EL (cell line): ENCODE measurements at places on chromosomes 1 and 21.

- DNase-seq = no peak
Measured at GRCh38 chr1:150961756-150962155, 12.9 kb downstream of the CERS2 start.

DNA sequence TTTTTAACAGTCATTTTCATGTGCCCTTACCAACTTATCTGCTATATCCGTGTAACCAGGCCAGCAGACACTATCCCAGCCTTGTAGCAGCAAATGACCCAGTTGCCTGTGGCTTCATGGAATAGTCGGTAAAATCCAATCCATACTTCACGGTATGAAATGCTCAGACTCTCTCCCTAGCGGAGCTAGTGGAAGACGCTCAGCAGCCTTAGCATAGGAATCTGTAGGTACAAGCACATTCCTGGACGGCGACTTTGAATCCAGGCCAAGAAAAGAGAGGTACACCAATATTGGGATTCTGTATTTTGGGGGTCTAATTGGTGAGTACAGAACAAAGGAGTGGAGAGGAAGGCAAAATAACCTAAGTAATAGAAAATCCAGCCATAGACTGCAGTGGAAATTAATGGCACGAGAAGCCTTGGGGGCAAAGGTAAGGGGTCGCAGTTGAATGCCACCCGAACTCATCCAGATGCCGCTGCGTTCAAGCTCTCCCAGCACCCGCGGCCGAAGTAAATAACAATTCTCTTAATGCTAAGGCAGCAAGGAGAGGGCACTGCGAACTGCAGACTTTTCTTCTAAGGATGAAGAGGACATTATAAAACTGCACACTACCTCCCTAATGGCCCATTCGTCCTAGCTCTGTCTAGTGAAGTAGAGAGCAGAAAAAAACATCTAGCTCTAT, 17.7 kb upstream of the TBX15 start:
- no peak for DNase-seq

DNA sequence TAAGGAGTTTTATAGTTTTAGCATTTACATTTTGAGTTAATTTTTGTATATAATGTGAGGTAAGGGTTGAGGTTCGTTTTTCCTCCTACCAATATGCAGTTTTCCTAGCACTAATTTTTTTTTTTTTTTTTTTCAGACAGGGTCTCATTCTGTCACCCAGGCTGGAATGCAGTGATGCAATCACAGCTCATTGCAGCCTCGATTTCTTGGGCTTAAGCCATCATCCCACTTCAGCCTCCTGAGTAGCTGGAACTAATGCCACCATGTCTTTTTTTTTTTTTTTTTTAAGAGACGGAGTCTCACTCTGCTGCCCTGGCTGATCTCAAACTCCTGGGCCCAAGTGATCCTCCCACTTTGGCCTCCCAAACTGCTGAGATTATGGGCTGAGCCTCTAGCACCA, 2.5 kb upstream of the UBASH3A start:
- DNase-seq = peak; percentile 33

DNA sequence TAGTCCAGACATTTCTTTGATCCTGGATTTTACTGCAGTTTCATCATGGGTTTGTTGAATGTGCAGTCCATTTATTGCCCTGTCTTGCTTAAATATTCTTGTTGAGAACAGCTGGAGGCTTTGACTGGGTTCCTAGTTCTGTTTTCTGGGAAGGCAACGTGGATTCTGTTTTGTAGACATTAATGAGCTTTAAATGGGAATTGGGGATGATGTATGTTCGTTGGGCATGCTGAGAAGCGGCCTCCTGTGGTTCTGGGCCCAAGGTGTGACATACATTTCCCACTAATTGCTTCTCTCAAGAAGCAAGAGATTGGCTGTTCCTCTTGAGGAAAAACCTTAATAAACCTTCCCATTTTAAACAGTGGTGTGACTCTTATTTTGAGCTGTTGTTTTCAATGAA, 22.9 kb downstream of the INKA2 start:
- no peak for DNase-seq

DNA sequence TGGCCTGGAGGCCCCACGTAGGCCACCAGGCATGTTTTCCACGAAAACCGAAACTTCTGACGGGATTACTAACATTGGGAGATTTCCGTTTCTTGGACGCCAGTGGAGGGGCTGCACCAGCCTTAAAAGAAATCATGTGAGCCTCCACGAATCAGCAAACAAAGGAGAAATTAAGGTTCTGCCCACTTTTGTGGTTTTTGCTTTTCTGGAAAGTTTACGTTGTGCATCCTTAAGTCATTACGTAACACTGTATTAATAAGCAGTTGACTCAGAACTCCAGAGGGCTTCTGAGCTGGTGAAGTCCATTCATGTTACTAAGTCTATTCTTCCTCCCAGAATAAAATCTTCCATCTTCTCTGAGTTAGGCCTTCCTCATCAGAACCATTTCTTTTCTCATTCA, 168.5 kb downstream of the PSMG1 start:
- DNase-seq = peak; percentile 98

DNA sequence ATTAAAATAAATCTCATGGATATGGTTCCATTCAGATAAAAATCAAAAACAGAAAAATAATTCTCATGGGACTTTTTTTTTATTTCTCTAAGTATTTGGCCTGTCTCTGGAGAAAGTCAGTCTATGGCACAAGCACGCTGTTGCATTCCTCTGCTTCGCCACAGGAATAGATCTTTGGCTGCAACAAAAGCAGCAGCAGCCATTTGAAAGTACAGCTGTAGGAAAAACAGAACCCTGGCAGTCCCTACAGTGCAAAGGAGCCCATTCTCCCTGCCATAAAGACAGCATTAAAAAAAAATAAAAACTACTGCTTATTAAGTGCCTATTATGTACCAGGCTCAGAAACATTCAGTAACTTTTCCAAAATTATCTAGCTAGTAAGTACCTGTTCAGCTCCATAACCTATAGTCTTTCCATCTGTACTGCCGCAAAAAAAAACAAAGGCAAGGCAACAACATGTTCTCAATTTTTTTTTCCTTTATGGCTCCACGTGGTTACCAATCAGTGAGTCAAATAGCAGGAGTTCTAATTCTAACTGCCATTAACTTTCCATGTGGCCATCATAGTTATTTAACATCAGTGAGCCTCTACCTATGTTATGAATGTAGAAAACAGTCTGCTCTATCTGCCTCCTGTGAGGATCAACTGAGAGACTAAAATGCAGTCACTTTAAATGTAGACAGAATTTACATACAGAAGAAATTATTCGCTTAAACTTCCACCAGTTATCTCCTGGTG, 22.7 kb downstream of the SLC35D1 start:
- no peak for DNase-seq

DNA sequence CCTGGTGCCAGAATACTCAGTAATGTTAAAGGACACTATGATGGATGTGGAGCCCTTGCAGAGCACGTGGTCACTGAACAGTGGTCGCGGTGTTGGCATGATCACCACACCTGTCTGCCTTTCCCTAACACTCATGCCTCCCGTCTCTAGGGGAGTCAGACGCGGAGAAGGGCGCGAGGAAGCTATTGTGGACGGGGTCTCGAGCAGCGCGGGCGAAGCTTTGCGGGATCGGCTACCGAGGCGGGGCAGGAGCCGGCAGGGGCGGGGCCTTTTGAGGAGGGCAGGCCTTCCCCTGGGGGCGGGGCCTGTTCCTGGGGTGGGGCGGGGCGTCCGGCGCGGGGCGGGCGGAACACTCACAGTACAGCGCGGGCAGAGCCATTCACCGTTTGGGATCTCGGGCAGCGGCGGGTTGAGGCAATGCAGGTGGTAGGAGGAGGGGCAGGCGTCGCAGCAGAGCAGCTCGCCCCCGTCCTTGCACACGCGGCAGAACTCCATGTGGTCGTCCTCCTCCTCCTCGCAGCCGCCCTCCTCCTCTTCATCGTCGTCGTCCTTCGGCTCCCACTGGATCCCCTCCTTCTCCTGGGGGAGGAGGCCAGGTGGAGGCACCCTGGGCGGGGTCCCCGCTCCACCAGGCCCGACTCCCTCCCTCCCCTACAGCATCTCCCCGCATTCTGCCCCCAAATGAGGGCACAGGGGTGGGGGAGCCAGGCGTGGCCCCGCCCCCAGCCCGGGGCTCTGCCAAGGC, 31.5 kb downstream of the CHD5 start:
- DNase-seq = peak; percentile 24

DNA sequence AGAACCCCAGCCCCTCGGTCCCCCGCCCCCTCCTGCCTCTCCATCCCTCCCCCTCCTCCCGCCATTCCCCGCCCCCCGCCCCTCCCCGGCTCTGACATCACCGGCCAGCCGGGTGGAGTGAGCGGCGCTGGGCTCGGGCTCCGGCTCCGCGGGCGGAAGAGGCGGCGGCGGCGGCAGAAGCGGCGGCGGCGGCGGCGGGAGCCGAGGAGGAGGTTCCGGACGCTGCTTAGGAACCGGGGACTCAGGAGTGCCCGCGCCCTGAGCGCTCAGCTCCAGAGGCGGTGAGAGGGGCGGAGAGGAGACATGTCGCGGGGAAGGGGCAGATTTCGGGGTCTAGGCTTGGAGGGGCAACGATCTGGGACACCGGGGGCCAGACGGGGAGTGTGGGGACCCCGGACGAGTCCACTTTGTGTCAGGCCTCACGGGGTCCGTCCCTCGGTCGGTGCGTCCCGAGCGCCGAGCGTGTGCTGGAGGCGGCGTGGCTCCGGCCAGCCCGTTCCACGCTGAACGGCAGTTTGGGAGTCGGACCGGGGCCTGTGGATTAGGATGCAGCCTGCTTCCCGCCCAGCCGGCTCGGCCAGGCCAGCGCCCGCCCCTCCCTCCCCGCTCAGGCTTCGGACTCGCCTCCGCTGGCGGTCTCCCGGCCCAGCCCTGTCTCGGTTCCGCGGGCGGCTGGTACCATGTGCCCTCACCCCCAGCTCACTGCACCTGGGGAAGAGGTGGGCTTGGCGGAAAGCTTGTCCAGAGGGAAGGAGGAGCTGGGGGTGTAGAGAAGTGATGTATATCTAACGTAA, at the start of gene PEA15:
PEA15 (plus strand) TSS at position 143 of the 794 bp plus-strand sequence. CDS start 6,161 bp downstream, outside the sequence.
- peak; percentile 70 for DNase-seq

- DNase-seq = peak; percentile 95
Measured at GRCh38 chr1:246699095-246699735, 25.0 kb upstream of the SCCPDH start.

DNA sequence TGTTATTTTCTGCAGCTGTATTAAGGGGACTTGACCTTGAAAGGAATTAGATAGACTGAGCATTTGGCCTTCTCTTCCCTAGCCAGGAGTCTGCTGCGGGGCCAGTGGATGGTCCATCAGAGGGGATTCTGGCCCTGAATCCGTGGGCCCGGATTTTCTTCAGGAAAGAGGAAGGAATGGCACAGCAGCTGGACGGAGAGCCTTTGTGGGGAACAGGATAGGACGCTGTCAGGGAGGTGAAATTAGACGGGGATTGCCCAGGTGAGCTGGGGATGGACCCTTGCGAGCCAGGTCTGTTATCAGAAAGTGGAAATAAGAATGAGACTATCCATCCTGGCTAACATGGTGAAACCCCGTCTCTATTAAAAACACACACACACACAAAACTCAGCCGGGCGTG, 1.7 kb upstream of the C2CD2 start:
- DNase-seq = no peak

GRCh38 chr21:31654340-31654739, 5.2 kb upstream of the SOD1 start:
- DNase-seq = no peak

DNA sequence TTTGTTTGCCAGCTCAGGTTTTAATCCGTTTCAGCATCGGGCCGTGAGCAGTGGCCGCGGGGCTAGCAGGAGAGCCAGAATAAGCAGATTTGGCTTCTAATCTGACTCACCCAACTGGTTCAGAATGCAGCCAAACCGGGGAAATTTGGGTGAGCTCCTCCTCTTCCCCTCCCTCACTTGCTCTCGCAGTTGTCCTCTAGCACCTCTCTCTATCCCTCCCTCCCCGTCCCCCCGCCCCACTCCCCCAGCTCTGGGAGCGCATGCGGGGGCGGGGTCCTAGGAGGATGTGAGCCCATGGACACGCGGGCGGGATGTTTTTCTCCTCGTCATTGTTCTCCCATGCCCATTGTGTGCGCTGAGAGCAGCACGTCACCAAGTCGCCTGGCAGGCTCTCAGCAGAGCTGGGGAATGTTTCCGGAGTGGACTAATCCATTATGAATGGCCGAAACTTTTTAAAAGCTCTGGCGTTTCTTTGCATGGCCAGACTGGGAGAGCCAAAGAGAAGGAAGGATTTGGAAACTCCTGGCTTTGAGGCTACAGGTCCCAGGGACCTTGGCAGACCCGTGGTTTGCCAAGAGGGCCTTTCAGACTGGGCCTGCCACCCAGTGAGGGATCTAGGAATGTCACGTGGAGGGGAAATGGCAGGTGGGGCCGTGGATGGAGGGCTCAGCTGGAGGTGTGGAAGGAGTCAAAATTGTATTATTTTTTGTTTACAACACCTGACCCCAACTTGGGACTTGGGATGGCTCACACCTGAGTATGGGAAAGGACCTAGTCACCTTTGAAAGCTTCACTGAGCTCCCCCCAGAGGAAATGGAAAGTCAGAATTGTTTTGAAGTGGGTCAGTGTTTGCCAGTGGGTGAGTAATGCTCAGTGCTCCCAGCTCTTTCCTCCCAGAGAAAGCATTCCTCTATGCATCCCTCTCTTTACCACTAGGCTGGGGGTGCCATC, 39.2 kb downstream of the CDK18 start:
- DNase-seq = peak; percentile 92

DNA sequence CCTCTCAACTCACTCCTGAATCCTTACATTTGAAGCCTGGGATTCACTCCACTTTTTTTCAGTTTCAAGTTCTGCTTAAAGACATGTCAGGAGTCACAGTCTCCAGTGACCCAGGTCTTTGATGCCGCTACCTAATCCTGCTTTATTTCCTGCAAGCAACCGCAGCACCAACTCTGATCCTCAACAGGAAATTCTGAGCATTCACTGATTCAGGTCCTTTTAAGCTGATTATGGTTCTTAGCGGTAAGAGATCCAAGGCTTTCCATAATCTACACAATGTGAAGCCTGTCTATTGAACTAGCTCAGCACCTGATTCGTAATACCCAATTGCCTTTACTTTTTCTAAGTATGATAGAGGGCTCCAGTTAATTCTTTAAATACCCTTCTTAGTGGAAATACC, 43.7 kb upstream of the PIGC start:
- no peak for DNase-seq

- no peak for DNase-seq
Measured at GRCh38 chr1:89536555-89537341, 12.1 kb downstream of the LRRC8B start.

DNA sequence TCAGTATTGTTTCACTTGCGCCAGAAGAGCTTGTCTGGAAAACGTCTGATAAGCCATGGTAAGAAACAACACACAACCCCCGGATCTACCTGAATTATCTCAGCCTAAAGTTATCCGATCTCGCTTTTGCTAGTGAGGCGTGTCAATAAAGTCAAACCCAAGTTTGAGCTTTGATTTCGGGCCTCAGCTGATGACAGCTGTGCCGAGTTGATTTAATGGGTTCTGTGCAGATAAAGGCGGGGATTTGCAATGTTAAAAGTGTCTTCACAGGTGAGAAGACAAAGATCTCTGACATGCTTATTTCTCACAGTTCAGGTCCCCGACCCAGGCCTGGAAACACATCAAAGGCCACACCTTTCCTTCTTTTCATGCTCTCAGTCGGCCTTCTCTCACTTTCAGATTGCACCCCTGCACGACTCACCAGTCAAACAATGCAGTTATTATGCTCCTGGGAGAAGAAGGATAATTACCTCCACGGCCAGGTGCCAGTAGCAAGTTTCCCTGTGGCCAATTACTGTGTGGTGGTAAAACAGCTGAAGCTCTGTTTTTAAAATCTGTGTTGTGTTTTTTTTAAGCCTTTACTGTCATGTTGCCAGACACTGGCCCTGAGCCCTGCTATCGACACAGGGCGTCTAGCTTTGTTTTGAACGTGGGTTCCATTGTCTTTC, 245.3 kb upstream of the RUNX1 start:
- DNase-seq = no peak
